Stimulated activated CD8-positive, alpha-beta memory T cell treated with anti-CD3 and anti-CD28 coated beads, Interleukin-7, amount 100 ng/mL, for 48 hours (primary cell): ENCODE measurements at places on chromosomes 11 and 22.
A peak's percentile ranks its signal among the peaks of the same experiment; 100 is the strongest.

DNA sequence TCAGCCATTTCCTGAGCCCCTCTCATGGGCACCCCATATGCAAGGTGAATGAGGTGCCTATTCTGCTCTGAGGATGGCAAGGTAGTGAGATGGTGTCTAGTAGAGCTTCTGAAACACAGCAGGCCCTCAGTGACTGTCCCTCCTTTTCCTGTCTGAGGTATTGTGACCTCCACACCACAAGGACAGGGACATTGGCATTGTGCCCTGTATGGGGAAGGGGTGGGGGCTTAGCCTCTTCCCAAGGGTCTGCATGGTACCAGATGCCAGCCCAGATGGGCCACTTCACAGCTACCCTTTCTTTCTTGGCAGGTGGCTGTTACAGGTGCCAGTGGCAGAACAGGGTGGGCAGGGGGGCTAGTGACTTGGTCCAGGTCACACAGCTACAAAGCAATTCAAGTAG lies 78.8 kb downstream of the CABIN1 start:
- DNase-seq = no peak

- no peak for DNase-seq
Observed at GRCh38 chr11:6196396-6196795, 2.6 kb upstream of the OR52W1 start.

- DNase-seq = no peak
Observed at GRCh38 chr11:116540645-116541304, 232.0 kb downstream of the BUD13 start.

- no peak for DNase-seq
Observed at GRCh38 chr11:69599502-69599901, 41.5 kb upstream of the CCND1 start.

DNA sequence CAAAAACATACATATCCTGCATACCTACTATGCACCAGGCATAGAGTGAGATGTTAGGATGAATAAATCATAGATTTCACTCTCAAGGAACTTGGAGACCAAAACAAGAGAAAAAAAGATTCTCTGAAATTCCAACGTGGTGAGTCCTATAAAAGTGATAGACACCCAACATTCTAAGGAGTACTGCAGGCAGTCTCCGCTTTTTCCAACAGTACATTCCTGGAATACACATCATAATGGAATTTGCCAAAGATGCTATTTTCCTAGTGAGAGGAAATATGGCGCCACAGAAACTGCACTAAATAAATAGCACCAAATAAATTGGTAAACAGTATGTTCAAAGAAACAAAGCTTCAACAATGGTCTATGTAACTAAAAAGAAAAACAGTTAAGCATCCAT lies 6.0 kb downstream of the TMEM123 start:
- no peak for DNase-seq

DNA sequence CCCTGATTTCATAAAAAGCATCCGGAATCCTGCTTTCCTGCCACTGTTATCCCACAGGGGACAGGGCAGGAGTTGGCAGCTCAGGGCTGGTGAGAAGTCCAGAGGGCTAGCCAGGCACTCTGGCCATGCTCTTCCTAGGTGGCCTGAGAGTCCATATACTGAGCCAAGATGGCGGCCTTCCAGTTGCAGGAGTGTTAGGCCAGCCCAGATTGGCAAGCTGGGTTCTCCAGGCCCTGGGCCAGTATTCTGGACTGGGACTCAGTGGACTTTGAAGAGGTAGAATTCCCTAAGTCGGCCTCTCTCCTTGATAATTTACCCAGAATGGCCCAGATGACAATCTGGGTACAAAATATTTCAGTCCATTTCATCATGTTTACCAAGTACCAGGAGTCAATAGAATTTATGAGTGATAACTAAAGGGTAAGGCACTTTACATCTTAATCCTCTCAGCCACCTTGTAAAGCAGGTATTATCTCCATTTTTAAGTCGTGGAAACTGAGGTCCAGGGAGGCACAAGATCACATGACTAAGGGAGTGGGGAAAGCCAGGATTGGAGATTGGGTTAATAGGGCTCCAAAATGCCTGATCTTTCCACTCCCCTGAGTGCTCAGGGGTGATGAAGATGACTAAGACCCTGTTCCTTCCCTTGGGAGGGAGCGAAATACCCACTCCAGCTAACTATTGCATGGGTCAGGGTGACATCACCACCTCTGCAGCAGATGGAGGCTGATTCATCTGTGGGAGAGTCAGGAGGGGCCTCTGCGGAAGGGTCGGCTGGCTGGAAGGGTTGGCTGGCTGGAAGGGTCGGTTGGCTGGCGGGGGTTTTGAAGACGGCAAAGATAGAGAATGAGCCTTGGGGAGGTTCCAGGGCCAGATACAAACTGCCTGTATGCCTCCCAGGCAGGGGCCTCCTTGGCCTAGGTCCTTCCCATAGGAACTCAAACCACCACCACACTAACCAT lies 1.2 kb upstream of the MICALL1 start:
- peak; percentile 25 for DNase-seq

DNA sequence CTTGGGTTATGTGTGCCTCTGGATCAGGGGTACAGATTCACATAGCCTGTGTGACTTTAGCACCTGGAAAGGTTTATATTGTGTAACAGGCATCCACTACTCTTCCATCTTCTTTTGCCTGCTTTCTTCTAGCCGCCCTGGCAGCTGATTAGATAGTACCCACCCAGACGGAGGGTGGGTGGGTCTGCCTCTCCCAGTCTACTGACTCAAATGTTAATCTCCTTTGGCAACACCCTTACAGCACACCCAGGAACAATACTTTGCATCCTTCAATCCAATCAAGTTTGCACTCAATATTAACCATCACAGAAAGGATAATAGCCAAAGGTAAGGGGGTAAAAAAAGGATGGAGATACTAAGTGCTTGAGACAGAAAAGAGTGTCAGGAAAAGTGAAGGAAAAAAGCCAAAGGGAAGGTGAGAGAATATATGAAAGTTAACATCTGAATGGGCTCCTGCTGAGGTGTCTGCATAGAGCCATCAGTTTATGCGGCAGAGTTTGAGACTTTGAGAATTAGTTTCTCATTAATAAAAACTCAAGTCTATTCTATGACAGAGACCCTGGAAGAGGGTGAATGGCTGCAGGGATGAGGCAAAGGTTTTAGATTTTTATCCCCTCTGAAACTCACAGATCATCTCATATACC lies 2.6 kb upstream of the OR51B6 start:
- DNase-seq = no peak

- no peak for DNase-seq
Observed at GRCh38 chr22:26846645-26847044, 189.3 kb downstream of the MIAT start.

GRCh38 chr11:18802381-18803257 lies 11.0 kb upstream of the PTPN5 start:
- DNase-seq = no peak

GRCh38 chr11:100748153-100748552 lies 61.1 kb downstream of the ARHGAP42 start:
- no peak for DNase-seq

DNA sequence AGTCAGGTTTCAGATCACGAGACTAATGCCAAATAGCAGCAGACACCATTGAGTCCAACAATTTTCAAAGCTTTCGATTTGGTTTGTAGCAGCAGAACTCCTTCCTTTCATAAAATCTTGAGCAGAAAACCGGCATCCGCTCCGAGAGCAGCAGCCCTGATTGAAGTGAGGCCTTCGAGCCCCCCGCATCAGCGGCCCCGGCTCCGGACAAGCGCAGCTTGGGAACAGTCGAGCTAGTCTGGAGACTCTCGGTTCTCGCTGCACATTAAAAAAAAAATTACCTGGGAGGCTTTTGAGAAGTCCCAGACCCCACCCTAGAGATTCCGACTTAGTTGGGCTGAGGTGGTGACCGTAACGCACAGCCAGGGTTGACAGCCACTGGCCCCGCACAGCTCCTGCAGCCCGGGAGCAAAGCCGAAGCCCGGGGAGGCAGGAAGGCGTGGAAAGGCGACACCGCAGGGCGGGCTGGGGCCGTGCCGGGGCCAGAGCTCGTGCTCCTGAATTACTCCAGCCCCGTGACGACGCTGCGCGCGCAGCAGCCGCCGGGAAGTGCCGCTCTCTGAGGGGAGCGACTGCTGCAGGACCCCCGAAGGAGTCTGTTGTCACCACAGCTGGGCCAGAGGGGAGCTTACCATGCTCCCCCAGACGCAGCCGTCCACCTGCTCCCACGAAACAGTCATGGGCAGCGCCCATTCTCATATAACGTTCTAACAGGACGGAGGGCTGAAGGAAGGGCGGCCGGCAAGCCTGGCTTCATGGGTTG lies 57.8 kb downstream of the SPATA19 start:
- DNase-seq = no peak

- DNase-seq = no peak
Observed at GRCh38 chr11:69008737-69009440, 4.2 kb downstream of the MRGPRF start.

DNA sequence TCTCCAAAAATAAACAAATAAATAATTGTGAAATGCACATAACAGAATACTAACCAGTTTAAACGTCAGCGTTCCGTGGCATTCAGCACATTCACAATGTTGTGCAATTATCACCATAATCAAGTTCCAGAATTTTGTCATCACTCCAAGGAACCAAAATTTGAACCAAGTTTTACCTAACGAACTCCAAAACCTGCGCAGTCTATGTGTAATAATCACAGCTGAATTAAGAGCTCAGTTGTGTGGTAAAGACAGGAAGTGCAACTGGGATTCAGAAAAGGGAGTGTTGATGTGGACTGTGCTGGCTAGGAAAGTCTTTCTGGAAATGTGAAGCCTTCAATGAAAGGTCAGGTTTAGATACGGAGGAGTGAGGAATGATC lies 5.4 kb upstream of the MCAM start:
- no peak for DNase-seq

- DNase-seq = no peak
Observed at GRCh38 chr11:3665336-3666022, 5.7 kb downstream of the CHRNA10 start.

- DNase-seq = no peak
Observed at GRCh38 chr22:38549101-38549894, 20.7 kb downstream of the DMC1 start.

- DNase-seq = no peak
Observed at GRCh38 chr11:124122123-124122522, 6.9 kb downstream of the VWA5A start.

- DNase-seq = no peak
Observed at GRCh38 chr11:103528596-103528995, 419.4 kb downstream of the DYNC2H1 start.

DNA sequence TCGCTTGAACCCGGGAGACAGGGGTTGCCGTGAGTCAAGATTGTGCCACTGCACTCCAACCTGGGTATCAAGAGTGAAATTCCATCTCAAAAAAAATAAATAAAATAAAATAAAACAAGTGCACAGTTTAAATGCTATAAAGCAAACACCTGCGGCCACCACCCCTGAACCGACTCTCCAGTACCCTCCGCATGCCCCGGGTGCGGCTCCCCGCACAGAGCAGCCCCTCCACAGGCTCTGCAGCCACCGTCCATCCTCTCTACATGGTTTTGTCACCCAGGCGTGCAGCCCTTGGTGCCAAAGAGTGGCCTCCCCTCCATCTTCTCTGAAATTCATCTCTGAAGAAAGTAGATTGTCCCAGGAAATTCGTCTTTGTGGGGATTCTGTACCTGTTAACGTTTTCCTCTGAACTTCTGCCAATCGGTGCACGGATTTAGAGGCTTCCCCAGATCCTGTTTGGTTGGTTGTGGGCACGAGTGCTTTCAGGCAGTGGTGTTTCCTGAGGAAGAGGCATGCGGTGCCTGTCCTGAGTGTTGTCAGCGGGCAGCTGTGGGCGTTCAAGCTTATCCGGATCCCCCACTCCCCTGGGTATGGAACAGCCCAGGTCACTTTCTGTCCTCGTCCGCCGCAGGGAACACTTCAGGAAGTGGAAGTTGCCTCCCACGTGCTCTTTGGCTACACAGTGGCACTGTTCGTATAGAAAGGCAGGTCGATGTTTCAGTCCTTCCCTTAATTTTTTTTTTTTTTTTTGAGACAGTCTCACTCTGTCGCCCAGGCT lies 4.1 kb downstream of the MIOX start:
- no peak for DNase-seq

- no peak for DNase-seq
Observed at GRCh38 chr11:7581021-7581590, 67.3 kb downstream of the PPFIBP2 start.

DNA sequence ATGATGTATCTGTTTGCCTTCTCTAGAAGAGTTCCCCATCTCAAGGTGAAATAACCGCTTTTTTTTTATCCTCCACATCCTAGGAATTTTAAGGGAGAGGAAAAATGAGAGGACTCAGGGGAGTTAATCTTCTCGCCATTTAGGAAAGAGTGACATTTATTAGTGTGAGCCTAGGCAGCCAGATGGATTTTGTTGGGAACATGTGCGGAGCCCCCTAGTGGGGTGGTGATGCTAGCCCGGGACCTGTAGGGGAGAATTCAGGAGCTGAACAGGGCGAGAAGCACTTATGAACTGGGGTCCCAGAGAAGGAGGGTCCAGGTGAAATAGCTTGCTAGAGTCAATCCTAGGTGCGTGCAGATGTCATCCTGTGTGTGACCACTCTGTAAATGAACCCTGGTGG lies 10.7 kb downstream of the IL17RA start:
- no peak for DNase-seq

GRCh38 chr11:62064221-62064620 lies 59.6 kb upstream of the INCENP start:
- DNase-seq = no peak

GRCh38 chr11:2142762-2143202 lies 3.6 kb upstream of the IGF2 start:
- DNase-seq = peak; percentile 25

- no peak for DNase-seq
Observed at GRCh38 chr11:130391711-130392110, 36.7 kb downstream of the ADAMTS8 start.

DNA sequence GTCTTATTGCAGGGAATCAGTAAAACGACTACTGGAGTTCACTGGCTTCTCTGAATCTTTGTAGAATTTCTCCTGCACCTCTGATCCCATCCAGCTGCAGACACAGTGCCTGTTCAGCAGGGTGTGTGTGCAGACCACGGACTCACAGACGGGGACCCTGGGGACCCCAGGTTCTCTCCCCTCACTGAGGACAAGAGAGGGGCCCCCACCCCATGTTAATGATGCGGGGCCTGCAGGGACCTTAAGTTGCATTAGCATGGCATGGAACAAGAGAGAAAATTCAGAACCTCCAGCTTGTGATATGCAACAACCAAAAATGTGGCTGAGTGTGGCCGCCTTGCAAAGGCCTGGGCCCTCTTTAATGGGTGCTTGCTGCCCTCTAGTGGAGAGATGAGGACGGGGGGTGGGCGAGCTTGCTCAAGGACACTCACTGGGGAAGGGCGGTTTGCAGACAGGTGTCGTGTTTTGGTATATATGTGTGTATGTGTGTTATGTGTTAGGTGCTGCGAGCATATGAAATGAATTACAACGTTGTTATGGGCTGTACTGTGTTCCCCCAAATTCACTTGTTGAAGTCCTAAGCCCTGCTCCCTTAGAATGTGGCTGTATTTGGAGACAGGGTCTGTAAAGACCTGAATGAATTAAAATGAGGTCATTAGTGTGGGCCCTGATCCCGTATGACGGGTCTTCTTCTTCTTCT lies 84.4 kb upstream of the SEPTIN5 start:
- DNase-seq = peak; percentile 78

- DNase-seq = no peak
Observed at GRCh38 chr11:78189174-78189724, 530 bp downstream of the USP35 start.
